AG08395 (cell line): ENCODE measurements at places on chromosomes 5 and 9.

DNA sequence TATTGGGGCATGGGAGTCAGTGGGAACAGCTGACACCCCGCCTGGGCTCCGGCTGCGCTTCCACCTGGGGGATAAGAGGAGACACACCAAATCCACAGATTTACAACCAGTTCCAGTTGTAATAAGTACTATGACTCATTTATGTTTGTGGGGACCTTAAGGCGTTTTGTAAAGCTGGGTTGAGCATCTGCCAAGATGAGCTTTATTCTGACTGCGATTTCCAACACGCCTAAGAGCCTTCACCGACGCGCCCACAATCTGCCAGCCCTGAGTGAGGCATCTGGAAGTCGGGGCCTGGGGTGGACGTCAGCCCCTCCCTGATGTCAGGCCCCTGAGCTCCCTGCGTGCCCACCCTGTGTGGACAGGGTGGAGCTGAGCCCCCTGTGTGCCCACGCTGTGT lies 14.3 kb upstream of the LHX3 start:
- DNase-seq, result no peak

DNA sequence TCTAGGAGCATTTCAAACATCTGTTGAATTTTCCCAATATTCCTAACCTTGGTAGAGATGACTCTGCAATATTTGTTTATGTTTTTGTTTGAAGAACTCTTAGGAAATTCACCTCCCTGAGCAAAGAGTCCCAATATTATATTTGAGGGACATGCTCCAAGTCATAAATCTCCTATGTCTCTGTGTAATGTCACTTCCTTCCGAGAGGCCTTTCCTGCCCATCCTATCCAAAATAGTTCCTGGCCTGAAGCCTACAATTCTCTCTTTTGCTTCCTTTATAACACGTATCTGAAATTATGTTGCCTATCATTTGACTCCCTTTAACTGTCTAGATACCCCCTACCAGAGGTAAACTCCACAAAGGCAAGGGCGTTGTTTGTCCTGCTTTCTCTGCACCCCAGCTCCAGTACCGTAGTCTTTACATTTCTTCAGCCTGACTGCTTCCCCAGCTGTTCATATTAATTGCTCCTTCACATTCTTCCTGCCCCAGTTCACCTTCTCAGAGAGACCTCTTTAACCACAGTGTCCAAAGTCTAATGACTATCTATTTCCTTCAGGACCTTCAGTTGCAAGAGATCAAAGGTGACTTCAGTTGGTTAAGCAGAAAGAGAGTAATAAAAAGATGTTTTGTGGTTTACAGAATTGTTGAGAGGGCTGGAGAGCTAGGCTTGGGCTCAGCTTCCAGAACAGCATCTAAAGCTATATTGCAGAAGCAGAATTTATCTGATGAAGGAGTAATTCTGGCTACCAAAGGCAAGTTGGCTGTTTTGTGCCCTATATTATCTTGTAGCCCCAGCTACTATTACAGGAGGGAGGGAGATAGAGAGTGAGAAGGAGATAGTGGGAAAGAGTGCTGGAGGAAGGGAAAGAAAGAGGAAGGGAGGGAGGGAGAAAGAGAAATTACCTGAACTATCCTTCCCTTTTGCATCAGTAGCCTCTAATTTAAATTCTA lies 109.3 kb upstream of the TMEM161B start:
- no peak for DNase-seq

DNA sequence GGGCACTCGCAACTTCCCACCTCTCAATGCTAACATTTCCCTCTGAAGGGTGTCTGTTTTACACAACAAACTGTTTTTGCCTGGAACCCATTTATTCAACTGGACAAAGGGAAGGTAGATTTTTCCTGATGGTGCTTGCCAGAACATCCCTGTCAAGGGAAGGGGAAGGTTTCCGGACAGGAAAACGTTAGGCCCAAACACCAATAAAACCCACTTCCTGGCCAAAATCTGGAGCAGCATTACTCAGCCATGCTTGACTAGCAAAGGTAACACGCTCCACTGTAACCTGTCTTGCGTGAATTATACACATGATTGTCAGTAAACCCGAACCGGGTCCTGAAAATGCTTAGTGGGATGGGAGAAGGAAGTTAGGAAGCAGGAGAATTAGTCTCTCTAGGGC lies 90.2 kb downstream of the SAXO1 start:
- no peak for DNase-seq

DNA sequence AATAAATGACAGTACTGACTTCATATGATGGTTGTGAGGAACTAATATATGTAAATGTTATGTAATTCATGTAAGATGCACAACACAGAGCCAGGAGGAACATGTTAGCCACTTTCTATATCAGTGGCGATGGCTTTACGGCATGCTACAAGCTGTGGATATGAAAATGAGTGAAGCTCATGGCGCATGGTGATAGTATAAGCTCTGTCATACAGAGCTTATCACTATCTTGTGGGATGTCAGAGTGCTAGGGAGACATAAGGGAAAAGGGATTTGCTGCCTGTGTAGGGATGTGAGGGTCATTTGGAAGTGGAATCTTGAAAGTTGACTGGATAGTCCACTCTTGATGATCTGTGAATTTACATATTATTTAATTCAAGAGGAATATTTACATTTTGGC lies 13.6 kb downstream of the CPEB4 start:
- DNase-seq, result no peak

- no peak for DNase-seq
These were observed 395.5 kb upstream of the SLC30A5 start for GRCh38 chr5:68698025-68698940.

GRCh38 chr5:96628406-96628805 lies 33.8 kb upstream of the CAST start:
- no peak for DNase-seq

DNA sequence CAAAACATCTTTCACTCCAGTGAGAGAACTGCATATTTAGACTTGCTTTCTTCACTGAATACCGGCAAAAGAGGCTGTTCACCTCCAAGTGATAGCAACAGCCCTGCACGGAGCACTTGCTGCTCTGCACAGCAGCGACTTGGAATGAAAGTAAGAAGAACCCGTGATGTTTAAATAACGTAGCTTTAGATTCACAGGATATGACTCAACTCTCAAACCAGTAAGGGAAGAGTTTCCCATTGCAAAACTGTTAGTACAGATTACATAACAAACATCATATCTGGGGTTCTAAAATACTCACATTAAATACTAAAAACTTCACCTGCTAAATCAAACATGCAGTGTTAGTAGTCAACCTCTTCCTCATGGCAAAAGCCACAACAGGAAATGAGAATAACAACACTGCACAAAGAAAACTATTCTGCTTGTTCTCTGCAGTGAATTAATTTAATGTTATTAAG lies 203.4 kb downstream of the MCTP1 start:
- peak; percentile 2 for DNase-seq

DNA sequence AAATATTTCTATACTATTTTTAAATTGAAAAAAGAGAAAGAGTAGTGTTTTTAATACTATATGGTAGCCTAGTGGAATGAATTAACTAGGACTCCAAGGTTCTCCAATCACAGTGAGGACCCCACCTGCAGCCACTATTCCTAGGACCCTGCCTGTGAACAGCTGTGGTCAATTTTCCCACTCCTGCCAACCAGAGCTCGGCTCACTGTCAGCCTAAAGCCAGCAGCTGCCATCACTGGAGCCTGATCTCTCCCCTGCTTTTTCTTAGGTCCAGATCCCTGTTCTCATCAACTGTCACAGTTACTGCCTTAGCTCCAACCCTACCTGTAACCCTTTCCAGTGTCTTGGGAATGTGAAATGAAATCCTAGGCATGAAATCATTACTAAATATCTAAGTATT lies 25.3 kb downstream of the ARSB start:
- no peak for DNase-seq

- DNase-seq, result no peak
These were observed 8.1 kb upstream of the PTPN3 start for GRCh38 chr9:109506097-109506712.

GRCh38 chr9:328453-328852 lies 113.8 kb downstream of the DOCK8 start:
- no peak for DNase-seq

DNA sequence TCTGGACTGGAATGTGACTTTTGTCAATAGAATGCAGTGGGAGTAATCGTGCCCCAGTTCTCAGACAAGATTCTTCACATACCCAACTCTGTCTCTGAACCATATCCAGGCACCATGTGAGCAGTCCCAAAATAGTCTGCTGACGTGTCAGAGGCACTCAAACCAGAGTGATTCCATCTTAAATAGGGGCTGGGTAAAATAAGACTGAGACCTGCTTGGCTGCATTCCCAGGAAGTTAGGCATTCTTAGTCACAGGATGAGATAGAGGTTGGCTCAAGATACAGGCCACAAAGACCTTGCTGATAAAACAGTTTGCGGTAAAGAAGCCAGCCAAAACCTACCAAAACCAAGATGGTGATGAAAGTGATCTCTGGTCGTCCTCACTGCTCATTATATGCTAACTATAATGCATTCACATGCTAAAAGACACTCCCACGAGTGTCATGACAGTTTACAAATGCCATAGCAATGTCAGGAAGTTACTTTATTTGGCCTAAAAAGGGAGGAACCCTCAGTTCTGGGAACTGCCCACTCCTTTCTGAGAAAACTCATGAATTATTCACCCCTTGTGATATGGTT lies 16.9 kb upstream of the PLCXD3 start:
- peak; percentile 2 for DNase-seq

DNA sequence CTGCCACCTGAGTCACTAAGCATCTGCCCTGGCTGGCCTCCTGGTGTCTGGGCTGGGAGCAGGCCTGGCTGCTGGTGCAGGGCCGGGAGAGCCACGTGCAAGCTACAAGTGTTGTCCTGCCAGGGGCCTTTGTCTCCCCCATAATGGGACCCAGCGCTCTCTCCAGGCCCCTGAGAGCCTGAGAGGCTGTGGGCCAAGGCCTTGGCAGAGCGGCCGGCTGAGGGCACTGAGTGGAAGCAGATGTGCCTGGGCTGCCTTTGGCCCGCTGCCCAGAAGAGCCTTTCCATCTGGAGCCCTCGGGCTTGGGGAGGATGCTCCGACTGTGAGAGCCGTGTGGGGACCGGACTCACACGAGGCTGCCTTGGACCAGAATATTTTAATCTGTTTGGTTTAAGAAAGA lies 185.5 kb downstream of the RGS3 start:
- peak; percentile 70 for DNase-seq

DNA sequence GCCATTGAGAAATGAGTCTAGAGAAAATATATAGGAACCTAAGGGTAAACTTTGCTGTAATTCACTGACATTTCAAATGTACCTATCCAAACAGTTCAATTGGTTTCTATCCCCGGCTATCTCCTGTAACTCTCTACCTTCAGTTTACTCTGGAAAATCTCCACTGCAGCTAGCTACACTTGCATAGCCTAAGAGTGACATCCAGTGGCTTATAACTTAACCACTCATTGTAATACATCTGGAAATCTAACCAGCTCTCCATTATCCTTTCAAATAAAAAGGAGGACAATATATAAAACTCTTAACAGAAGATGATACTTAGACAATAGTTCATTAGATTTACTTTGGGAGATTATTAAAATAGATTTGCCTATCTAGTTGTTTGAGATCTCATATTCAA lies 35.3 kb upstream of the SPDL1 start:
- peak; percentile 71 for DNase-seq

- no peak for DNase-seq
These were observed 473.4 kb upstream of the PAPPA start for GRCh38 chr9:115680231-115680630.

DNA sequence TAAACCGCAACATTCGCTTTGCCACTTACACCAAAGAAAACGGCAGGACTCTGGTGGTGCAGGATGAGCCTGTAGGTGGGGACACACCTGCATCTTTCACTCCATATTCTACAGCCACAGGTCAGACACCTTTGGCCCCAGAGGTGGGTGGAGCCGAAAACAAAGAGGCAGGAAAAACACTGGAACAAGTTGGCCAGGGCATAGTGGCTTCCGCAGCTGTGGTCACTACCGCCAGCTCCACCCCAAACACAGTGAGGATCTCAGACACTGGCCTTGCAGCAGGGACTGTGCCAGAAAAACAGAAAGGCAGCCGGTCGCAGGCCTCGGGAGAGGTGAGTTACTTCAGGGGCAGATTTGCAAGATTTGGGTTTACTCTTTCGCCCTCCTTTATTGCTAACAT lies 33.8 kb downstream of the KDM3B start:
- DNase-seq, result no peak

GRCh38 chr9:34218446-34218845 lies 39.6 kb downstream of the UBAP1 start:
- no peak for DNase-seq

DNA sequence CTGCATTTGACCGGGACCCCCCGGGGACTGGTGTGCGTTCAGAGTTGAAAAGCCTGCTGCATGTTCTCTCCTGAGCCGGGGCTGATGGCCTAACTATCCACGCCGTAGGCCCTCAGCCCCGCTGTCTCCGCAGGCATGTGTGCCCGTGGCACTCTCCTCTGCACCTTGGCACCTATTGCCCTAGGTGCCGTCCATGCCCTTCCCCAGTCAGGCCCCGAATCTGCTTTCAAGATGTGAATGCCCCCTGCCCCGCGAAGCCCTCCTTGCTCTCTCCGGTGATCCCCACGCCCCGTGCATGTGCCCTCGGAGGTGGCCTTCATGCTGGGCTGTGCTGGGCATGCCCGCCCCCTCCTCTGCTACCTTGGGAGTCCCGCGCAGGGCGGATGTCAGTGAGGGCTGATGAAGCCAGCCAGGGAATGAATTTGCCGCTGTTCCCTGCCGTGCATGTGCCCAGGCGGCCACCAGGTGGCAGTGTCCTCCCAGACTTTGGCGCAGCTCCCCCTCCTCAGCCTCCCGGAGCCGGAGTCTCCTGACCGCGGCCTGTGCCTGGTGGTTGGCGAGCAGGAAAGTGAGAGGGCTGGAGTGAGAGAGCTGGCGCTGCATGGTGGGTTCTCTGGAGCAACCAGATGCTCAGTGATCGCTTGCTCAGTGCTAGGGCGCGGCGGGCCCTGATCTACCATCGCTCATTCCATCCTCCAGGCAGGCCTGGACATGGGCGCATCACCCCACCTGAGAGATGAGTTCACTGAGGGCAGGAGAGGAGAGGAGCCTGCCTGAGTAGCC lies 112.9 kb upstream of the LMX1B start:
- peak; percentile 79 for DNase-seq

DNA sequence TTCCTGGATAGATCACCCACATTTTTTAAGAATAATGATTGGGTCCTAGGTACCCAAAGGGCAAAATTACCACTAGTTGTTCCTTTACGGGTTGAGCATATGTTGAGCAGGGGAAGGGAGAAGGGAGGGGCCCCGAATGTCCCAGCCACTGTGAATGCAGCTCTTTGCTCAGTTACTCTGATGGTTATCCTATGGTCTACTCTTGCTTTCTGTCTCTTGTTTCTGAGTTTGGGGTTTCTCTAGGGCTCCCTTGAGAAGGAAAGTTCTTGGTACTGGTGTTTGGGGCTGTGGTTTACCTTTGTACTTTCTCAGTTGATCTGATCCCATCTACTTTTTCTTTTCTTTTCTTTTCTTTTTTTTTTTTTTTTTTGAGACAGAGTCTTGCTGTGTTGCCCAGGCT lies 55.6 kb downstream of the ALG2 start:
- no peak for DNase-seq
